AG08395 (cell line): ENCODE measurements at places on chromosomes 11 and 22.

DNA sequence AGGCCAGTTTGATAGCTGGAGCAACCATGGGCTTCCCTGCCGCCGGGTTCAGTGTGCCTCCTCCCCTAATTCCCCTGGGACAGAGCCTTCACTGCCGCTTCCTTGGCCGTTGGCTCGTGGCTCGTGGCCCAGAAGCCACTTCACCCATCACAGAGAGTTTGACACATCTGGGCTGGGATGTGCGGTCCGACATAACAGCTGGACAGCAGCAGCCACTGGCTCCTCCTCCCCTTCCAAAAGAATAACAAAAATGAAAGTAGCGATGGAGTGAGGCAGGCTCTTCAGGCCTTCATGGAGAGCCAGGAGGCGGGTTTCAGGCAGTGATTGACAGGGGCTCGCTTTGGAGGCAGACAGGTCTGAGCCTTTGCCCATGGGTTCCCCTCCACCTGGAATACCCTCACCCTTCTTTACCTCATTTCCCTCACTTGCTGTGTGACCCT lies 8.2 kb downstream of the CREB3L1 start:
- DNase-seq = peak; percentile 69

GRCh38 chr11:3056296-3057068 lies 741 bp downstream of the CARS1 start:
- no peak for DNase-seq

- DNase-seq = peak; percentile 86
Measured at GRCh38 chr11:72091292-72091691, 10.6 kb downstream of the LRRC51 start.

DNA sequence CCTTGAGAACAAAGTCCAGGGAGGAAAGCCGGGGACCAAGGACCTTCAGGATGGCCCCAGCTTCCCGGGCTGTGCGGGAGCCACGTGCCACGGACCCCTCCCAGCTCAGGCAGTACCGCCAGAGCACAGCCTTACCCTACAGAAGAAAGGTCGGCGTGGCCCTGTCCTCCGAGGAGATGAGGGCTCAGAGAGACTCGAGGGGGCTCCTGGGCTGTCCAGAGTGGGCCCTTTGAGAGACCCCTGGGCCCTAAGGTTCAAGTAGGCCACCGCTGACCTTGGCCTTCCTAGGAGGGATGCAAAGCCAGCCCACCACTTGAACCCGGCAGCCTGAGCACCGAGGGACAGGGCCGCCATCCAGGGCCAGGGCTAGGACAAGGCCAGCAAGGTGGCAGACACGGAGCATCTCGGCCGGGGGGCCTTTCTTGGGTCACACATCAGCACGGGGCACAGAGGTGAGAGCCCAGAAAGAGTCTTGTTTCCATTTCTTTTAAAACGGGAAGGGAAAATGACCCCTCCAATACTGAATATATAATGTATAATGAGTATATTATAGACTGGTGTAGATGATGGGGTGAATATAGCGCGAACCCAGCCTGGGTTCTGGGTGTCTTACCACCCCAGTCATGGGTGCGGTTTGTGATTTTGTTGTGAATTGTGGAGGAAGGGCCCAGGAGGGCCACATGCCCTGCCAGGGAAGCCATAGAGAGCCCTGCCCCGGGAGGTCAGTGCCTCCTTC lies 34.4 kb upstream of the PPARA start:
- no peak for DNase-seq

GRCh38 chr22:47572443-47572842 lies 810.0 kb downstream of the TBC1D22A start:
- no peak for DNase-seq

DNA sequence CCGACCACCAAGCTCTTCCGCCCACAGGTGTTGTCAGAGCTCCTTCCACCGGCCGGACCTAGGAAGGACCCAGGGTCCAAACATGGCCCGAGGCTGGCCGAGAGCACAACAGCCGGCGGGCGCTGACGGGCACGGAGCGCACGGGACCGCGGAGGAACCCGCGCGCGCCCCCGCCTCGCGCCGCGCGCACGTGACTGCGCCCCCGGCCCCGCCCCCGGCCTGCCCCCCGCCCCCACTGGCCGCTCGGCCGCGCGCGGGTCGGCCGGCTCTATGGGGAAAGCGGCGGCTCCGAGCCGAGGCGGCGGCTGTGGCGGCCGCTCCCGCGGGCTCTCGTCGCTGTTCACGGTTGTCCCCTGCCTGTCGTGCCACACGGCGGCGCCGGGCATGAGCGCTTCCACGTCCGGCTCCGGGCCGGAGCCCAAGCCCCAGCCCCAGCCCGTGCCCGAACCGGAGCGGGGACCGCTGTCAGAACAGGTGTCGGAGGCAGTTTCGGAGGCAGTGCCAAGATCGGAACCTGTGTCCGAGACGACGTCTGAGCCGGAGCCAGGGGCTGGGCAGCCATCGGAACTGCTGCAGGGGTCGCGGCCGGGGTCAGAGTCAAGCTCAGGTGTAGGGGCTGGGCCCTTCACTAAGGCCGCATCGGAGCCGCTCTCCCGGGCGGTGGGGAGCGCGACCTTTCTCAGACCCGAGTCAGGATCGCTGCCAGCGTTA lies at the start of gene OSBP2:
TSS of gene OSBP2 (plus strand) at position 235 of the 711 bp plus-strand sequence. CDS start at position 271, 36 bp downstream.
- DNase-seq = peak; percentile 9

GRCh38 chr11:61037441-61038093 lies 64.7 kb upstream of the CD5 start:
- DNase-seq = no peak

- no peak for DNase-seq
Measured at GRCh38 chr11:15714641-15715399, 600.1 kb downstream of the INSC start.

DNA sequence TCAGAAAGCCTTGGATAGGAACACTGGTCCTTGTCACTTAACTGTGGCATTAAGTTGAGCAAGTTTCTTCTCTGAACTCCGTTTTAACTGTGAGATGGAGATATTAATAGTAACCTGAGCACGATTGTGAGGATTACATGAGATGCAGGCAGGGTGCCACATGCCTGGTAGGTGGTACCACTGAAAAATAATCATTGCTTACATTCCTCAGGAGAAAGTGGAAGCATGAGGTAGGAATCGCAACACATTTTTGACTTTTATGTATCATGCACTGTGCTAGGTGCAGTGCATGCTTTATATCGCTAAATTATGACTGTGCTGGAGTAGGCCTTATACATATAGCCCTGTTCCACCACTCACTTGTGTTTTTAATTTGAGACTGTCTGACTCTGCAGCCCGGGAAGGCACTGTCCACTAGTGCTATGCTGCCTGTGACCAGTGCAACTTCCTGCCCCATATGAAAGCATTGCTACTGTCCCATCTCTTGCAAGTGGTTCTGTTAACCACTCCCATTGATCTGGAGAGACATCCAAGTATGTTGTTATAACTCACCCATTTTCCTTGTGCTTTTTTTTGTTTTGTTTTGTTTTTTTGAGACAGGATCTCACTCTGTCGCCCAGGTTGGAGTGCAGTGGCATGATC lies 1.0 kb downstream of the UQCR10 start:
- DNase-seq = peak; percentile 20

DNA sequence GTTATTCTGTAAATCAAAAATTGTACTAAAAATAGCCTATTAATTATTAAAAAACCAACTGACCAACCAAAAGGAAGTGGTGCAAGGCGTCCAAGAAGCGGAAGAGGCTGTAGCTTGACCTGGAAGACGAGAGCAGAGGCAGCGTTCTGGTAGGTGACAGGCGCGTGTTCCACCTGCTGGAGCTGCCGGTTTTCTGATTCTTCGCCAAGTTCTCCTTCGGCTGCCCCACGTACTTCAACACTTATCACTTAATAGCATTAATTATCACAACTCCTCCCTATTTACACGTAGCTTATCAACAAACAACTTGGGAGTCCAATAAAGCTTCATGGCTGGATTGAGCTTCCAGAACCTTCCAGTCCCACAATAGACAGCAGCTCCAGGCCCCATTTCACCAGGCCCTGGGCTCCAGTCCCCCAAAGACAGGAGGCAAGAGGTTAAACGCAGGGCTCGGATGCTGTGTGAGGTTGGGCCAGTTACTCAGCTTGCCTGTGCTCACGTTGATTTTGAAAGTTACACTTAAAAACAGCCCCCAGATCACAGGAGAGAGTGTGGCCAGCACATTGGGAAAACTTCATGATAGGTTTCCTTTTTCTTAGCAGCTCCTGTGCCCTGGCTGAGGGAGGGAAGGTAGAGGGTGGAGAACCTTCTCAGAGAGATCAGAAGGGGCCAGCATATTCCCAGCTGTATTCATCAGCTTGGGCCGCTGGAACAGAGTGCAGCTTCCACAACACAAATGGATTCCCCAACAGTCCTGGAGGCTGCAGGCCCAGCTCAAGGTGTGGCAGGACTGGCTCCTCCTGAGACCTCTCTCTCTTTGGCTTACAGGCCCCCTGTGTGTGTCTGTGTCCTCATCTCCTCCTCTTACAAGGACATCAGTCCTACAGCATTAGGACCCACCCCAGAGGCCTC lies 54.2 kb upstream of the FGF3 start:
- DNase-seq = no peak

DNA sequence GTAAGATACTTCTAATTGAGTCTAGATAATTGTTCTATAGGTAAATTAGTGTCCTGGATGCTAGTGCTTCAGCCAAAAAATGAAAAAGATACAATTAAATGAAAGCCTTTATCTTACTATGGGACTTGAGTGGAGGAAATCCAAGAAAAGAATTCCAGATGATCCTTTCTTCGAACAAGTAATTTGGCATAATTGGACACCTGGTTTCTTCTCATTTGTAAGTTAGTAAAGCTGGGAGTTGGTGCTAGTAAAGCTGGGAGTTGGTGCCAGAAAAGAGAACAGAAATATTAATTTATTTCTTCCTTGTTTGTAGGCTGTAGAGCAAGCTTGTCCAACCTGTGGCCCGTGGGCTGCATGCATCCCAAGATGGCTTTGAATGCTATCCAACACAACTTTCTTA lies 12.3 kb downstream of the OR51V1 start:
- no peak for DNase-seq

GRCh38 chr11:128424851-128425285 lies 162.5 kb downstream of the ETS1 start:
- peak; percentile 48 for DNase-seq

GRCh38 chr11:96293109-96293508 lies 49.9 kb downstream of the MAML2 start:
- no peak for DNase-seq

DNA sequence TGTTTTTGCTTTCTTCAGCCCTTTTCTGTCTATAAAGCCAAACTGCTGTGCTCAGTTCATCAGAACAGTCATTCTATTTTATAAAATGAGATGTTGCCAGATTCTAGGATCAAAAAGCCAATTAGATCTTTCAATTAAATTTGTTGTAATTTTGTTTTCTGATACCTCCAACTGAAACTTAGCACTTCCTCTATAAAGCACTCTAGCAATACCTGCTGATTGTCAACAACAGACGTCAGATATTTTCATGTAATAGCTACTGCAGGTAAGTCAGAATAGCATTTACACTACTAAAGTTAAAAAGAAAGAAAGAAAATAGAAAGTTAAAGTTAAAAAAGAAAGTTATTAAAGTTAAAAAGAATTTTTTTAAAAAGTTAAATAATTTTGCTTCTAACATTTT lies 19.6 kb downstream of the RRAS2 start:
- no peak for DNase-seq

GRCh38 chr11:66007201-66007634 lies 4.6 kb upstream of the CST6 start:
- DNase-seq = no peak

- DNase-seq = no peak
Measured at GRCh38 chr11:115406404-115406803, 97.8 kb downstream of the CADM1 start.

DNA sequence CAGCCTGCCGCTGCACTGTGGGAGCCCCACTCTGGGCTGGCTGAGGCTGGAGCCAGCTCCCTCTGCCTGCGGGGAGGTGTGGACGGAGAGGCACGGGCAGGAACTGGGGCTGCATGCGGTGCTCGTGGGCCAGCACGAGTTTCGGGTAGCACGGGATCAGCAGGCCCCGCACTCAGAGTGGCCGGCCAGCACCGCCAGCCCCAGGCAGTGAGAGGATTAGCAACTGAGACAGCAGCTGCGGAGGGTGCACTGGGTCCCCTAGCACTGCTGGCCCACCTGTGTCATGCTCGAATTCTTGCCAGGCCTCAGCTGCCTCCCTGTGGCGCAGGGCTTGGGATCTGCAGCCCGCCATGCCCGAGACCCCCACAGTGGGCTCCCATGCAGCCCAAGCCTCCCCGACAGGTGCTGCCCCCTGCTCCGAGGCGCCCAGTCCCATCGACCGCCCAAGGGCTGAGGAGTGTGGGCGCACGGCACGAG lies 24.0 kb upstream of the OR5B21 start:
- no peak for DNase-seq

GRCh38 chr11:113163291-113164030 lies 150.9 kb upstream of the TTC12 start:
- peak; percentile 14 for DNase-seq

- no peak for DNase-seq
Measured at GRCh38 chr11:96222102-96222501, 120.9 kb downstream of the MAML2 start.

- DNase-seq = no peak
Measured at GRCh38 chr11:20489948-20490347, 102.4 kb downstream of the PRMT3 start.

GRCh38 chr22:31533374-31533773 lies 37.0 kb downstream of the SFI1 start:
- DNase-seq = no peak

- DNase-seq = no peak
Measured at GRCh38 chr11:116420030-116420429, 352.8 kb downstream of the BUD13 start.

DNA sequence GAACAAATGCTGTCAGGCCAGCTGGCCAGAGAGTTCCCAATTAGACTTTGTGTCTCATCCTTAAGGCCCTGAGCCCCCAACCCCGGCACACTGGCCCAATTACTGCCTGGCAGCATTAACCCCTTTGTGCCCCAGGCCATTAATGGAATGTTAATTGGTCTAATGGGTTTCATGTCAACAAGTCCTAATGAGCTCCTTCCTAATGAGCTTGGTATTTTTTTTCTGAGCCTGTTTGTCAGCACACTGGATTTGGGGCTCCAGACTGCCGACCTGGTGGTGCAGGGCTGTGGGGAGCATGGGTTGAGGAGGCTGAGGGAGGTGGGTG lies 148.8 kb downstream of the FEZ1 start:
- no peak for DNase-seq

- DNase-seq = no peak
Measured at GRCh38 chr11:64643920-64644646, 53.1 kb downstream of the SLC22A12 start.

- no peak for DNase-seq
Measured at GRCh38 chr11:48270621-48271020, 7.0 kb downstream of the OR4X1 start.

DNA sequence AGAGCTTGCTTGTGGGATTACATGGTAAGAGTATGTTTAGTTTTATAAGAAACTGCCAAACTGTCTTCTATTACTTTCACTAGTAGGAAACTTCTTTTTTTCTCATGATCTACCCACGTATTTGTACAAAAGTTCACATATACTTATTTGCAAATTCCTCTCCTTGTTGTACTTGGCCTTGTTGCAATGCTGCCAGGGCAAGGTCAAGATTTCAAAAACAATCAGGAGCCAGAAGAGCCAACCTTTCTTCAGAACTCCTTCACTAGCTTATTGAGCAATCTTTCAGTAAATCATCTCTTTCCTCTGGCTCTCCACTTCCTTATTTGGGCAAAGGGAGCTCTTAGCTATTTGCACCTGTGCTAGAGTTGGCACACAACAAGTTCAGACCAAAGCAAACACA lies 9.7 kb downstream of the SRSF8 start:
- DNase-seq = no peak

- DNase-seq = peak; percentile 77
Measured at GRCh38 chr11:17354601-17354991, 3.0 kb downstream of the NCR3LG1 start.
